B cell (primary cell): ENCODE measurements at places on chromosomes 5 and 9. TPM values are rescaled to one million over a fixed set of nuclear protein-coding genes. Genes with fewer than 3 reads are reported as not detected.
A peak's percentile ranks its signal among the peaks of the same experiment; 100 is the strongest.

GRM6 gene
- total RNA-seq: not detected in 2 replicates

NDUFAF2 gene
- 9.7 and 10.7 TPM in 2 replicates for total RNA-seq

DNA sequence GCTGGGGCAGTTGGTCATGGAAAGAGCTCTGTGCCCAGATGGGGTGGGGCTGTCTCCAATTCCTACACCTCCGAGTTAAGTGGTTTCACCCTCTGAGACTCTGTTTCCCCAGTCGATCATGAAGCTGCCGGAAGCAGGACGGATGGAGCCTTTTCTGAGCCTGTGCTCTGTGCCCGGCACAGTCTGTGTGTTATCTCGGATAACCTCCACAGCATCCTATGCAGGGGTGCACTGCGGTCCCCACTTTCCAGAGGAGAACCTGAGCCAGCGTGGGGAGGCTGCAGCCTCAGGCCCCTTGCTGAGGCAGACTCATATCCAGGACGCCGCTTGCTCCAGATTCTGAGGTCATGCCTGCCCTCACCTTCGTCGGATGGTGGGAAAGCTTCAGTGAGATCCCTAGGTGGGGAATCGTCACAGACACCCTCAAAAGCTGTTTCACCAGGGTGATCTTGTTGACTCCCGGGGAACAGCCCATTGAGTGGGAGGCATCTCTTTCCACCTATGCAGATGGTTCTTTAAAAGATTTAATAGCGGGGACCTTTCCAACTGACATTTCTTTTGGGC, 6.9 kb upstream of the COL5A1 start:
- no peak for DNase-seq

GRCh38 chr5:110053824-110054223, 364.1 kb downstream of the MAN2A1 start:
- no peak for DNase-seq

DNA sequence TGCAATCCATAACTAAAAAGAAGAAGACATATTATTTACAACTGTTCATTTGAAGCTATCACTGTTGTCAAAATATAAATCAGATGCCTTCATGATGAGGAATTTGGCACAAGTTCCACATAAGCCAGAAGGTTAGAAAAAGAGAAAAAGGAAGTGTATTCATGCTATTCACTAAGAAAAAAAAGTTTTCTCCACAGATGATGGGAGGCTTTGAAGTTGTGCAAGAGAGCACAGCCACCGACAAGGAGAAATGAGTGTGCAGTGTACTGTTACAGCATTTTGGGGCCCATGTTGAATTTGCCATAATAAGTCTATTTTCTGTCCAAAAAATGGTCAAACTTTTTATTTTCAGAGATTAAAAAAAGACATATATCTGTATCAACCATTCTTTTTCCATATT, 32.9 kb upstream of the IFNK start:
- DNase-seq: peak; percentile 37

GRCh38 chr9:1619915-1620710, 395.0 kb upstream of the SMARCA2 start:
- DNase-seq: no peak

DNA sequence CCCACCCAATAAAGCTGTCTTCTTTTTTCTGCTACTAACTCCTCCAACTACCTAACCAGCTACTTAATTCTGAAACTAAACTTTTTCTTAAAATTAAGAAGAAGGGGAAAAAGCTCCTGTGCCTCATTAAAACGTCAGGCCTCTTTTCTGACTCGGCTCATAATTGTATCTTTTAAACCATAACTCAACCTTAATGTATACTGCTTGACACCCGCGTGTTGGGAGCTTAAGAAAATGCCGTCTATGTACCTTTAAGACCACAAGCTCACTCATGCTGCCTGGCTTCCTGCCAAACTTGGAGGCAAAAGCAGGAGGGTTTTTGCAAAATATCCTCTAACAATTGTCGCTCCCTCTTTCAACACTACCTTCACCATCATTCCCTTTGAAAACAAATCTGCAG, 5.0 kb downstream of the EBF1 start:
- DNase-seq: peak; percentile 73

GRCh38 chr9:118891213-118891612, 478.0 kb downstream of the BRINP1 start:
- DNase-seq: no peak

- DNase-seq: no peak
Observed at GRCh38 chr5:103259705-103260355, 1.3 kb downstream of the MACIR start.

DNA sequence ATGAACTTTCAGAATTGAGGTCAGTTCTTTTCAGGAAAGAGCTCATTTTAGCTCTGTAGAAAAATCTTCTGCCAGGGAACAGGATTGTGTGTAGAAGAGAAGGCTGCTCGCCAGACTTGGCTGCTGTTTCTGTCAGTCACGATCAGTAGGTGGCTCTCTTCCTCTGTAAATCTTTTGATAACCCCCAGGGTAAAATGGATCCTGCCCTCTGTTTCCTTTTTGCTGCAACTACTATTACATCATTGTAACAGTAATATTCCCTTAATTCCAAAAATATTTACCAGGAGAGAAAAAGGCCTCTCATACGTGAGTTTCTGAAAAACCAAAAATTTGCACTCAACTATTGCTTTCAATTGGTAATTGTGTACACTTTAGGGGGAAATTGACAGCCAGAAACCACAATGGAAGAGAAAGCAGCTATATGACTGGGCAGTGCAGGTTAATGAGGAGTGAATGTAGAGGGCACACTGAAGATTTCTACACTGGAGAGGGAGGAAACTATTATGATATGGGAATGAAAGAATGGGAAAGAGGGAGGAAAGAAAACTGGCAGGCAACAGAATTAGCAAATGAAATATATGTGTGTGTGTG, 12.3 kb downstream of the IFNA21 start:
- no peak for DNase-seq
